Activated T-helper 2 cell treated with anti-CD3 and anti-CD28 coated beads, Interferon-gamma antibody, Interleukin-2, Interleukin-4, amounts not matched to agents 10 μg/mL and 5 μg/mL and 100 μg/mL, durations not matched to agents 14 hours and 24 hours and 36 hours (primary cell): ENCODE measurements at places on chromosomes 3 and 15. TPM values are rescaled to one million over a fixed set of nuclear protein-coding genes. Genes with fewer than 3 reads are reported as not detected.

DNA sequence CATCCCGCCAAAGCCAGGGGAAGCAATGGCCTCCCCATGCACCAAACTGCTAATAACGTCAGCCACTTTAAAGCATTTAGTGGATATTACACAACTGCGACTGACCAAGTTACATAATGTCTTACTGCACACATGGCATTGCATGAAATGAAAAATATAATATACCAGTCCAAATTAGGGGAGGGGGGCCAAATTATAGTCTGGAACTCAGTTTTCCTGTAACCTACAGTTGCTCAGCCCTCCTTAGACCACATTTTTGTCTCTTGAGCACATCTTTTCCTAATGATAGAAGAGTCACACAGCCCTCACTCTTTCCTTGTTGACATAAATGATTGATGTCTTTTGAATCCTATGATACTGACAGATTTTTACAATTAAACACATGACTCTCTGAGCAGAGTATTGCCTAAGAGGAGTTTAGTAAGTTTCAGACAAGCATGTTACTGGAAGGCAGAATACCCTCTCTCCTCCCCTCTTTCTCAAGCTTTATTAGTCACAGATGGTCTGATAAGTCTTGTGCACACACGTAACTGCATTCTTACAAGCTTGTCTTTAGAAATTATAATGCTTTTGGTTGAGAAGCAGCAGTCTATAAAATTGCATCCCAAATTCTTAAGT lies 1.1 kb upstream of the PLD1 start:
- no peak for DNase-seq

- no peak for DNase-seq
Observed at GRCh38 chr3:11580645-11581044, 63.1 kb downstream of the VGLL4 start.

GRCh38 chr15:73504885-73505284 lies 61.9 kb downstream of the REC114 start:
- DNase-seq: no peak

- DNase-seq: no peak
Observed at GRCh38 chr3:185781759-185782158, 43.1 kb downstream of the IGF2BP2 start.

DNA sequence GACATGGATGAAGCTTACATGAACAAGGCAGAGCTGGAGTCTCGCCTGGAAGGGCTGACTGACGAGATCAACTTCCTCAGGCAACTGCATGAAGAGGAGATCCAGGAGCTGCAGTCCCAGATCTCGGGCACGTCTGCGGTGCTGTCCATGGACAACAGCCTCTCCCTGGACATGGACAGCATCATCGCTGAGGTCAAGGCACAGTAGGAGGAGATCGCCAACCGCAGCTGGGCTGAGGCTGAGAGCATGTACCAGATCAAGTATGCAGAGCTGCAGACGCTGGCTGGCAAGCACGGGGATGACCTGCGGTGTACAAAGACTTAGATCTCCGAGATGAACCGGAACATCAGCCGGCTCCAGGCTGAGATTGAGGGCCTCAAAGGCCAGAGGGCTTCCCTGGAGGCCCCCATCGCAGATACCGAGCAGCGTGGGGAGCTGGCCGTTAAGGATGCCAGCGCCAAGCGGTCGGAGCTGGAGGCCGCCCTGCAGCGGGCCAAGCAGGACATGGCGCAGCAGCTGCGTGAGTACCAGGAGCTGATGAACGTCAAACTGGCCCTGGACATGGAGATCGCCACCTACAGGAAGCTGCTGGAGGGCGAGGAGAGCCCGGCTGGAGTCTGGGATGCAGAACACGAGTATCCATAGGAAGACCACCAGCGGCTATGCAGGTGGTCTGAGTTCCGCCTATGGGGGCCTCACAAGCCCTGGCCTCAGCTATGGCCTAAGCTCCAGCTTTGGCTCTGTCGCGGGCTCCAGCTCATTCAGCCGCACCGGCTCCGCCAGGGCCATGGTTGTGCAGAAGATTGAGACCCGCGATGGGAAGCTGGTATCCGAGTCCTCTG lies 77.6 kb downstream of the CLDN11 start:
- DNase-seq: no peak

GRCh38 chr3:163504974-163505373 lies 1573.3 kb downstream of the SI start:
- no peak for DNase-seq

- DNase-seq: no peak
Observed at GRCh38 chr3:29057326-29057725, 223.5 kb upstream of the RBMS3 start.

- no peak for DNase-seq
Observed at GRCh38 chr3:39347586-39347876, 18.0 kb downstream of the CCR8 start.

- no peak for DNase-seq
Observed at GRCh38 chr3:57151021-57151449, 14.1 kb downstream of the IL17RD start.

DNA sequence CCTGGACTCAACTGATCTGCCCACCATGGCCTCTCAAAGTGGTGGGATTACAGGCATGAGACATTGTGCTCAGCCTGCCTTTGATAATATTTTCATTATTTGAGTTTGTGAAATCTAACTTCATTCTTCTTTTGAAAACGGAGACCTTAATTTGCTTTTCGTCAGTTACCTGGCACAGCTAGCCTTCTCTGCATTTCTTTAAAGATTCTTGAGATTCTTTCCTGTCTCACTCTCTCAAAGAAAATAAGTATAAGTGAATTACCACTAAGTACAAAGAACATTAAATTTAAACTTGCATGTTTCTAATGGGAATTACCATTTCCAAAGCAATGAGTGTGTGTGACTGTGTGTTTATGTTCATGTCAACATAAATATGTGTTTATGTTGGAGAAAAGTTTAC lies 187.9 kb downstream of the NFKBIZ start:
- no peak for DNase-seq

DNA sequence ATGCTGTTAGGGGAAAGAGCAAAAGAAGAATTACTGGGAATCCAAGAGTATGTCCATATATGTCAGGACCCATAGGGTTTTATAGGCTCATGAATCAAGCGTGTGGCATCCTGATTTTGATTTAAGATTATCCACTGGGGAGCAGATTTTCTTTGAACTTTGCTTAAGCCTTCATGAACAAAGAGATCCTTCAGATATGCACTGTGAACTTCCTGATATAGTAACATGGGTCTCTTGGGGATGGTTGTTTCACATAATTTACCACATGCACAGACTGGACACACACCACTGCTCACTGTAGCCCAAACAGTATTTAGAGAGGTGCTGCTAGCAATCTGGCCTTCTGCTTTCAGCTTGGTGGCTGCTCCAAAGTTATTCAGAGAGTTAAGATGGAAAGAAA lies 200.9 kb upstream of the ZPLD1 start:
- no peak for DNase-seq

- no peak for DNase-seq
Observed at GRCh38 chr3:59658274-59658673, 608.4 kb upstream of the CFAP20DC start.

- no peak for DNase-seq
Observed at GRCh38 chr3:45055032-45055410, 28.9 kb downstream of the CLEC3B start.

GRCh38 chr3:142159083-142159740 lies 9.9 kb upstream of the TFDP2 start:
- DNase-seq: no peak

- DNase-seq: no peak
Observed at GRCh38 chr3:54123003-54123775, 837 bp downstream of the CACNA2D3 start.

DNA sequence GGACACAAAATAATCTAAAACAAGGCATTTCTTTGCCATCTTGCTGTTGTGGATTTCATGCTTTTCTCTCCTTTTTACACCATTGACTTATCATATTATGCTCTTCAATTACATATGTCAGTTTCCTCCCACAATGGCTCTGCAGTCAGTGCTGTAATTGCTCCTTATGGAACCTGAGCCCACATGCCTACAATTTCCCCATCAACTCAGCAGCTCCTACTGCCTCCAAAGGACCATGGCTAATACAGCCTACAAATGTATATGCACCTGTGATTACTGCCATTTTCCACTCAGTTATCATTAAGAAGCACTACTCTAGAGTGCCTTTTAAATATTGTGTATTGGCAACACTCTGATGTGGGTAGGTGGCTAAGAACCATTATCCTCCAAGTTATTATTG lies 30.8 kb downstream of the RTP4 start:
- no peak for DNase-seq

- DNase-seq: no peak
Observed at GRCh38 chr3:150765949-150766720, 3.2 kb upstream of the SIAH2 start.

GRCh38 chr3:54337846-54338245 lies 215.5 kb downstream of the CACNA2D3 start:
- no peak for DNase-seq

GRCh38 chr3:59064728-59065127 lies 14.9 kb upstream of the CFAP20DC start:
- no peak for DNase-seq

GRCh38 chr15:92011611-92012367 lies 158.3 kb downstream of the SLCO3A1 start:
- peak; percentile 9 for DNase-seq

- no peak for DNase-seq
Observed at GRCh38 chr3:186487819-186488218, 56.4 kb downstream of the CRYGS start.

DNA sequence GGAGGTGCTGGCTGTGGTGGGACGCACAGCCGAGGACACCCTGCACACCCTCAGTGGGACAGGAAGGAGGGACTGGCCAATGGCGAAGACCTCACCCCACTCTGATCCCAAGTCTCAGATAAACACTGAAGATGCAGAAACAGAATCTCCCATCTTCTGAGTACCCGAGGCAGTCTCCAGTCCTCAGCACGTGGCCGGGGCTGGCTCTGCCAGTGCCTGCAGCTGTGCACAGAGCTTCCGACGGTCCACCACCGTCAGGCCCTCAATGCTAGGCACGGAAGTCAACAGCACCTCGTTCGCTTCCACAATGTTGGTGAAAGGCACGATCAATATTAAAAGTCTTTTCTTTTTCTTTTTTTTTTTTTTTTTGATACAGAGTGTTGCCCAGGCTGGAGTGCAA lies 16.8 kb upstream of the OCA2 start:
- no peak for DNase-seq

GOLGA6L9 gene
- total RNA-seq: 1.3 and 1.7 TPM in 2 replicates

FSD2 gene
- not detected in 2 replicates for total RNA-seq

GOLGA6L4 gene
- 1.8 and 2.1 TPM in 2 replicates for total RNA-seq

HAPLN3 gene
- total RNA-seq: 68.1 and 71.4 TPM in 2 replicates

SHISA5 gene
- 65.6 and 69.5 TPM in 2 replicates for total RNA-seq

PCSK6 gene
- total RNA-seq: 0.83 and 1.9 TPM in 2 replicates

SLCO2A1 gene
- not detected in 2 replicates for total RNA-seq

SELENOK gene
- total RNA-seq: 73.0 and 81.0 TPM in 2 replicates

RTP1 gene
- not detected in 2 replicates for total RNA-seq

MESP2 gene
- total RNA-seq: 0.39 and 0.41 TPM in 2 replicates

GRAMD1C gene
- total RNA-seq: 0.37 and 0.87 TPM in 2 replicates

CLDN18 gene
- not detected in 2 replicates for total RNA-seq

STAB1 gene
- 0.07 TPM in 1 of 2 replicates, not detected in the other for total RNA-seq

LSG1 gene
- 52.8 and 53.6 TPM in 2 replicates for total RNA-seq
